MV-4-11 (cell line): ENCODE measurements at places on chromosomes 7 and 10.

DNA sequence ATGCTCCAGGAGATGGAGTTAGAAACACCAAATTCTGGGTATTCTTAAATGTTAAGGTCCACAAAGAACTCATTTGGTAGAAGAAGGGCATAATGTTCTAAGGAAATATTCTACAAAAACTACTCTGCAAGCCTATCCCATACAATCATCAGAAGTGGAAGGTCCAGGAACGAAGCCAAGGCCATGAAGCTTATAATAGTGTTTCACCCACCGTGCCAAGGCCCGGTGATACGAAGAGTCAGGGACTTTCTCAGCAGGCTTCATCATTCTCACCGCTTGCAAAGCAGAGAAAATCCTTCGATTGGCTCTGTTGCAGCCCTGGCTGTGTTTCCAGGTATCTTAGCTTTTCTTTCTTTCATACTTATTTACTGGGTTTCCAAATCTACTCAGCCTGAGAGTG, 351.9 kb upstream of the CELF2 start:
- DNase-seq, result no peak

- DNase-seq, result no peak
These were observed 27.9 kb upstream of the GATA3 start for GRCh38 chr10:8026349-8027259.

- no peak for DNase-seq
These were observed 76.8 kb upstream of the INSIG1 start for GRCh38 chr7:155220903-155221302.

DNA sequence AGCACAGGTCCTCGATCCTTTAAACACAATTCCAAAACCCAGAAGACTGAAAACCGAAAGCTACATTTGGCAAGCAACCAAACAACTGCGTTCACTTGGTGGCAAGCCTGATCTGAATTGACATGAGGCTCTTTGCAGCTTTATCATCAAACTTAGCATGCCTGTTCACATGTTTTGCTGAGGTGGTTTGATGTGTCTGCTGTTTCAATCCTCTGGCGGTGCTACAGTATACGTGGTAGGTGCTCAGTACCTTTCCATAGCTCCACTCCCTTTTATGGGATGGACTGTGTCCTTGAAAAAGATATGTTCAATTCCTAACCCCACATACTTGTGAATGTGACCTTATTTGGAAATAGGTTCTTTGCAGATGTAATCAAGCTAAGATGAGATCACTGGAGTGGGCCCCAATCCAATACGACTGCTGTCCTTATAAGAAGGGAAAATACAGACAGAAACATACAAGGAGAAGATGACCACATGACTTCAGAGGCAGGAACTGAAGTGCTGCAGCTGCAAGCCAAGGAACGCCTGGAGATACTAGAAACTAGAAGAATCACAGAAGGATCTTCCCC, 33.4 kb downstream of the CCDC6 start:
- no peak for DNase-seq

DNA sequence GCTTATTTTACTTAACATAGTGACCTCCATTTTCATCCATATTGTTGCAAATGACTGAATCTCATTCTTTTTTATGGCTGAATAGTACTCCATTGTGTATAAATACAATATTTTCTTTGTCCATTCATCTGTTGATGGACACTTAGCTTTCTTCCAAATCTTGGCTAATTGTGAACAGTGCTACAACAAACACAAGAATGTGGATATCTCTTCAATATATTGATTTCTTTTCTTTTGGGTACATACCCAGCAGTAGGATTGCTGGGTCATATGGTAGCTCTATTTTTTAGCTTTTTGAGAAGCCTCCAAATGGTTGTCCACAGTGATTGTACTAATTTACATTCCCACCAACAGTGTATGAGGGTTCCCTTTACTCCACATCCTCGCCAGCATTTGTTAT, 58.0 kb downstream of the CREB5 start:
- DNase-seq, result no peak

- DNase-seq, result no peak
These were observed 48.8 kb downstream of the RALA start for GRCh38 chr7:39672176-39672575.

DNA sequence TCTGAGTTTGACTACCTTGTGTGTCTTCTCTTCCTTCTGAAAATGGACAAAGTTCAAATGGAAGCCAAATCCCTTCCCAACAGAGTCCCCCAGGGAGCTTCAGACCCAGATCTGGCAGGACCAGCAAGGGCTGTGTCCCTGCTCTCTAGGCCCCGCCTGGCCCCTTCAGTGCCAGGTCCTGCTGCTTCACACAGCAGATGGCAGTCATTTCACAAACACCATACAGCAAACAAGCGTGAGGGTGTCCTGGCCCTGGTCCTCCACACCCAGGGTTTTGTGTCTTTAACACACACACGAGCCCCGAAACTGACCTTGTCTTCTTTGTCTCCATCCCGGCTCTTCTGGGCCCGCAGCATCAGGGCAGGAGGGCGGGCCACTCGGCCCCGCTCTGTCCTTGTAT, 145.0 kb downstream of the TCERG1L start:
- DNase-seq, result no peak

- peak; percentile 11 for DNase-seq
These were observed 101.2 kb upstream of the PDGFA start for GRCh38 chr7:620885-621284.

GRCh38 chr10:118116715-118117449, 70.1 kb upstream of the RAB11FIP2 start:
- DNase-seq, result no peak

DNA sequence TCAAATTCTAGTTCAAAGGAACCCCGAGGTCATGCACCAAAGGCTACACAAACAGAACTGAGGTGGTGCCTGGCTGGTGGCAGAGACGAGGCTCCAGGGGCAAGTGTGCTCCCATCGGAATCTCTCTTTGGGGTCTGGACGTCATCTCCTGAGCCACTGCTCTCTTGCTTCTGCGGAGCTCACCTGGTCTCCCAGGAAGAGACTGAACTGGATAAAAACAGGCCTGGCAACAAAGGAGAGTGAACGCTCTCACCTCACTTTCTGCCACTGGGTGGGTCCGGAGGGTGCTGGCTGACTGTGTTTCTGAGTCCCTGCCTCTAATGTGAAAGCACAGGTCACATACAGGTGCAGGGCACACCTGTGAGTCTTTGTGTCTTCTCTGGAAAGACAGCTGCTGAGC, 22.4 kb downstream of the VIPR2 start:
- no peak for DNase-seq

DNA sequence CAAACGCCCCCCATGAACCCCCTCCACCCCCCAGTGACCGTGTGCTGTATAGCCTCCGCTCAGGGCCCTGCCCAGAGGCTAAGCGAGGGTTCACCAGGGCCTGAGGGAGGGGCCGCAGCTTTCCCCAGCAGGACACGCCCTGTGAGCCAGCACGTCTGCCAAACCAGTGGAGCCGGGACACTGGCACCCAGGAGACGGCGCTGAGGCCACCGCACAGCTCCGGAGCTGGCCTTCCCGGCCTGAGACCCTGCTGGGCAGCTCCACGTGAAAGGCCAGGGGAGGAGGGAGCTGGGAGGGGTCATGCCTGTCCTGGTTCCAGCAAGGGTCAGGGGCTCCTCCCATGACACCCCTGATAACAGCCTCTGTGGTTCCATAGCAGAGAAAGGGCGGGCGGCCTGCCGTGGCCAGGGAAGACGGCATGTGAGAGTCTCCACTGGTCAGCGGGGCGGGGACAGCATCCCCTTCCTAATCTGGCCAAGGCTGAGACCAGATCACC, 278.3 kb downstream of the ELFN1 start:
- DNase-seq, result no peak

DNA sequence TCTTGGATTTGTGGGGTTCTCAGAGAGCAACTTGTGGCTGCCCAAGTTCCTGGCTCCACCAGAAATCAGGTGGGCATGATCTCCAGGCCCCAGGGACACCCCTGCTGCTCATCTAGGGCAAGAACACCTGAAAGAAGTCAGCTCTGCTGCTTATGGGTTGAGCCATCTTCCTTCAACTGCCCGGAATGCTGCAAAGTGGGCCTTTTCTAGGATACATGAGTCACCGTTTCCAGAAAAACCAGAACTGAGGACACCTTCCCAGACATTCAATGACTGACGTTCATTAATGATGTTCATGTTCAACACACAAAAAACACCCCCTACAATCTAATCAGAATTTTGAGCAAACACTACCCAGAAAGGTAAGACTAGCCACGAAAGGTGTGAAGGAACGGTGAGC, 98.0 kb downstream of the MAD1L1 start:
- DNase-seq, result no peak

DNA sequence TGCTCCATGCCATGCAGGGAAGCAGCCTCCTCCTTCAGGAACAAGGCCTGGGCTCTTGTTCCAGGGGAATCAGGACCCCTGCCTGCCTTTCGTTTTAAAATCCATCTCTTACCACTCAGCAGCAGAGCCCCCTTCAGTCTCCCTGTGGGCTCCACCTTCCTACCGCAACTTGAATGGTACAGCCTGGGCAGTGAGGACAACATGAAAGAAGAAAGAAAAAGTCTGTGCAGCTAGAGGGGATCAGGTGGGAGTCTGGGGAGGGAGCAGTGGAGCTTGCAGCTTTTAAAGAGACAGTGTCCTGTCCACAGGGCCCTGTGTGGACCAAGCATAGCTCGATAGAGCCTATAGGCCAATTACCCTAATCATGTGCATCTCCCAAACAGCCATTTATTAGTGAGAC, 3.7 kb downstream of the PLXNA4 start:
- DNase-seq, result no peak

DNA sequence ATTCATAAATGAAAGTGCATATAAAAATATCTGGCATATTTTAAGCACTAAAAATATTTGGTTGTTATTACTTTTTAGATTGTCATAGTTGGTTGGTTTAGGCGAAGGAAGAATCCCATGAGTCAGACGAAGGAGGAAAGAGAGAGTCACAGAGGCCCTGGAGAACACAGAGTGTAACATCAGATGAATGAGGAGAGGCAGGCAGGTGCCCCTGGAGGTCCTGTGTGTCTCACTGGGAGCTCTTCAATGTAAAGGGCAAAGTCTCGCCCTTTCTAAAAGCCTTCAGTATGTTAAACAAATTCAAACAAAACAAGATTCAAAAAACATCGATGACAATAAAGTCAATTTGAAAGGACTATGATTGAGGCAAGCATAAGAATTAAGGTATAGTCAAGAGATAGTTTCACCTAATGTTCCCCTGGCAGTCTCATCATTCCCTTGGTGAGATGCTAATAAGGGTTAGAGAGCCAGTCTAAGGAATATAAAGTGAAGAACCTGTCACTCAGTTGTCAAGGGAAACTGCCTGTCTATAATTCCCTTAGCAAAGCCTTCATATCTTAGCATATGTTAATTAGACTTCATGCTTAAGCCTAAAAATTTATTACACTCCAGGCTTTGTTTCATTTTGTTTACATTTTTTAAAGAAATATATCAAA, 194.3 kb downstream of the TPK1 start:
- no peak for DNase-seq

DNA sequence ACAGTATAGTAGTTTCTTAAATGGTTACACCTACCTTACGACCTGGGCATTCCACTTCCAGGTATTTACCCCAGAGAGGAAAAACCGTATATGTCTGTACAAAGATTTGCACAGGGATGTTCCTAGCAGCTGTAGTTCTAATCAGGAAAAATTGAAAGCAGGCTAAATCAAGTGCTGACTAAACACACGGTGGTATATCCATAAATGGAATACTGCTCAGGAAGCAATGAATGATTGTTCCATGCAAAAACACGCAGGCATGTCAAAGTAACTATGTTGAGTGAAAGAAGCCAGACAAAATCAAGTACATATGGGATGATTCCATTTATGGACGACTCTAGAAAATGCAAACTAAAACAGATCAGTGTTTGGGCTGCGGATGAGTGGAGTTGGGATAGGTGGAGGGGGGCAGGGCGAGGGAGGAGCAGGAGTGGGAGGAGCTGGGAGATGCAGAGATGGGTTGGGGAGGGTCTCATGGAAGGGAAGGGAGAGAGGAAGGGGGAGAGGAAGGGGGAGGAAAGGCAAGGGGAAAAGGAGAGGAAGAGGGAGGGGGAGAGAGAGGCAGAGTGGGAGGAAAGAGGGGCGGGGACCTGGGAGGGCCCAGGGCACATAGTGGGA, 484 bp upstream of the MSRB2 start:
- no peak for DNase-seq

GRCh38 chr10:16835228-16835627, 18.0 kb upstream of the RSU1 start:
- no peak for DNase-seq

GRCh38 chr10:68087685-68088401, 12.8 kb upstream of the HERC4 start:
- no peak for DNase-seq

GRCh38 chr7:26696161-26696560, 168.2 kb downstream of the SKAP2 start:
- no peak for DNase-seq

DNA sequence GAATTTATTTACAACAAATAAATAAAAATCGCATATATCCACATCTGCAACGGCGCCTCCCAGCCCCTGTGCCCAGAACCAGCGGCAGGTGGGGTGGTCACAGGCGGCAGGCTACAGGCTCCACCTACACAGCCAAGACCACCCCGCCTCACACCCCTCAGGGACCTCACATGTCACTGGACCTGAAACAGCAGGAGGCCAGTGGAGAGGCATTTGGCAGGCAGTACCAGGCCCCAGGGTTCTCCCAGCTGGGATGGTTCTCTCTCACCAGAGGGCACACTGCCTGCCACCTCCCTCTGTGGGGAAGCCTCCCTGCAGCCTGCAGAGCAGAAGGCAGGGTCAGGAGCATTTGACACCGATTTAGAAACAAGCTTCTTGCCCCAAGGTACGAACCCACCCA, 81.5 kb downstream of the MAD1L1 start:
- DNase-seq, result no peak

DNA sequence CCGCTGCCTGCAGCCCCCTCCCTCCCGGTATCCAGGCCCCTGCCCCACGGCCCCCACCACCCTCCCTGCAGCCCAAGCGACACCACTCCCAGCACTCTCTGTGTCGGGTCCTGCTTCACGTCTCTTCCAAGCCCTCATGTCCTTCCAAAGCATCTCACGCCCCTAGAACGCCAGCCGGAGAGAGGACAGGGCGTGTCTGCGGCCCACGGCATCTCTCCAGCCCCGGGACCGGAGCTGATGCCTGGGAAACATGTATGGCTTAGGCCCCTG, 51.1 kb upstream of the PDGFA start:
- DNase-seq, result no peak
